ENCODE measurements at places on chromosomes 12 and 14.

GRCh38 chr14:101494826-101495225 lies 66.5 kb upstream of the DIO3 start:
- no peak for DNase-seq

DNA sequence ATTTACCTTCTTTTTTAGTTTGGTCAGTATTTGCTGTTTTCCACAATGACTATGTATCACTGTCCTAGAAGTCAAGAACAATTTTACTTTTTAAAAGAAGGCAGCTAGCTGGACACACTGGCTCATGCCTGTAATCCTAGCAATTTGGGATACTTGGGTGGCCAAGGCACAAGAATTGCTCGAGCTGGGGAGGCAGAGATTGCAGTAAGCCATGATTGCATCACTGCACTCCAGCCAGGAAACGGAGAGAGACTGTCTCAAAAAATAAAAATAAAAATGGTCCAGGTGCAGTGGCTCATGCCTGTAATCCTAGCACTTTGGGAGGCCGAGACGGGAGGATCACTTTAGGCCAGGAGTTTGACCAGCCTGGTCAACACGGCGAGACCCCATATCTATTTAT lies 28.3 kb downstream of the MDM1 start:
- DNase-seq: no peak

- DNase-seq: no peak
Measured at GRCh38 chr12:49550693-49551252, 11.9 kb downstream of the KCNH3 start.

DNA sequence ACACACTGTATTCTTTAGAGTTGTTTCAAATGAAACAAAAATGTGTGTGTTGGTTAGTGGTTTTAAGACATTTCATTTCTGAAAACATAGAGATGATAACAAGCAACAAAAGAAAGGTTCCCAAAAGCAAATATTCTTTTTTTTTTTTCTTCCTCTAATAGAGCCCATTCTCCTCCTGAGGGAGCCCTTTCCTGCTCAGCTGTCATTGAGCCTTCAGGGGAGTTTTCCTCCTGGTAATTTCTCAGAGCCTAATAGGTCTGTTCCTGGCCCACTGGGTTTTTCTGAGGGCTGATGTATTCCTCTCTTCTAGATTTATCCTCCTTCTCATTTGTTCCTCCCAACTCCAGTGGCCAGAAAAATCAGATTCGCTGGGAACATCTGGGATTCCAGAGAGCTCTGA lies 654.5 kb downstream of the NOVA1 start:
- DNase-seq: no peak

DNA sequence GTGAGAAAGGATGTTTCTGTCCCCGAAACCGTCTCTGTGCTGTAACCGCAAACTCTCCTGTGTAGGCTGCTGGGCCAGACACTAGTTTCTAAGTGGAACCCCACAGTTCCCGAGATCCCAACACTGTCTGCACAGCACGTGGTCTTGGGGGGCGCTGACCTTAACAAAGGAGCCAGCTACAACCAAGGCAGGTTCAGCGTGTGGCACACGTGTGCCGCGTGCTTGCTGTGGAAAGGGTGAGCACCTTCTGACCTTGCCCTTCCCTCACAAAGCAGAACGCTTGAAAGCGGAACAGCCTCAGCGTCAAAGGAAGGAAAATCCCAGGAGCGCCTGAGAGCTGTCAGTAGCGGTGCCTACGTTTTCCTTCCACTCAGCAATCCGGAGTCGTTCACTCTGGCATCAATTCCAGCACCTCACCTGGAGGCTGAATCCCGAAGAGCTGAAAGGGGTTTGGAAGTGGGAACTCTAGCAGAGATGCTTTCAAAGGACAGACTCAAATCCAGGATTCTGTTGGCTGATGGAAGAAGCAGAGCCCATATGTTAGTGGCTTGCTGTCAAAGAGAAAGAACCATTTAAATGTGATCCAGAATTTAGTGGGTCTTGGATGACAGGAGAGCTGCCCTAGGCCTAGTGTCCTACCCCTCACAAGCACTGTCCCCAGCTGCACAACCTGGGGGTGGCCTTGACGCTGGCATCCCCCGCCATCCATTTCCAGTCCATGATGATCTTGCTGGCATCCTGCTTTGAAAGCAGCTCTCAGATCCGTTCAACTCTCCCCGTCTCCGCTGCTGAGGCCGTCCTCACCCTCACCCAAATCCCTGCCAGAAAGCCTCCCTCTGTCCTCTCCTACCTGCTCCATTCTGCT lies 27.1 kb downstream of the CCDC92 start:
- DNase-seq: no peak

DNA sequence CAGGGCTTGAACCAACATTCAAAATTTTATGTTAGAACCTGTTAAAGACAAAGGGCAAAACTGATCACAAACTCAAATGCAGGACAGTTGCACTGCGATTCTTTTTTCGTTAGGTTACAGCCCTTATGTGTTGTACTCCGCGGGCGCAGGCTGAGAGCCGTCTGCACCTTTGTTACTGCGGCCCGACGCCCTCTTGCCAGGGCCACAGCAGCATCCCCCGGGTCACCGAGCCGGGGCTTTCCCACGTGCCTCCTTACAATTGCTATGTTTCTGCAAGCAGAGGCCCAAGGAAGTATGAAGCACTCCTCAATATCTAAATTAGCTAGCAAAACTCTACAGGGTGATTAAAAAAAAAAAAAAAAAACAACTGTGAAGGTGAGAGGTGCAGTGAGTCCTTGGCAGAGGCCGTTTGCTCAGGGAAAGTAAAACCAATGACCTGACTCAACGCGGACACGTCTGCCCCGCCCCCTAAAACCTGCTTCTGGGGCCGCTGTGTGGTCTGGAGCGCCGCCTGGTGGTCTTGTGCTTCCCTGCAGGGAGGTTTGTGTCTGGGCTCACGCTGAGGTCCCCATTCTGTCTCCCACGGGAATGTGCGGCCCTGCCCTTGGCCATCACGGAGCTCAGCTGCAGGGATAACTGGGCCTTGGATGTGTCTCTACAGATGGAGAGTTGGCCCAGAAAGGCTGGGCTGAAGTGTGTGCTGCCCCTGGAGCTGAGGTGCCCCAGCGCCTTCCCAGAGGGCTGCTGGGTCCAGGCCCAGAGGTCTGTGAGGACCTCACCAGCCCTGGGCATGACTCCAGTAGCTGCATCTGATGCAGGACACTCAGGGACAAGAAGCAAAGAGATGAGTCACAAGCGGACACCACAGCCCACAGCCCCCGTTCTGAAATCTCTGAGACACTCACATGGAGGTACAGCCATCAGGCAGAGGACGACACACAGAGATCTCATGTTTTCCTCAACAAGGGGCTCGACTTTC lies 418.5 kb downstream of the TMEM121 start:
- no peak for DNase-seq

DNA sequence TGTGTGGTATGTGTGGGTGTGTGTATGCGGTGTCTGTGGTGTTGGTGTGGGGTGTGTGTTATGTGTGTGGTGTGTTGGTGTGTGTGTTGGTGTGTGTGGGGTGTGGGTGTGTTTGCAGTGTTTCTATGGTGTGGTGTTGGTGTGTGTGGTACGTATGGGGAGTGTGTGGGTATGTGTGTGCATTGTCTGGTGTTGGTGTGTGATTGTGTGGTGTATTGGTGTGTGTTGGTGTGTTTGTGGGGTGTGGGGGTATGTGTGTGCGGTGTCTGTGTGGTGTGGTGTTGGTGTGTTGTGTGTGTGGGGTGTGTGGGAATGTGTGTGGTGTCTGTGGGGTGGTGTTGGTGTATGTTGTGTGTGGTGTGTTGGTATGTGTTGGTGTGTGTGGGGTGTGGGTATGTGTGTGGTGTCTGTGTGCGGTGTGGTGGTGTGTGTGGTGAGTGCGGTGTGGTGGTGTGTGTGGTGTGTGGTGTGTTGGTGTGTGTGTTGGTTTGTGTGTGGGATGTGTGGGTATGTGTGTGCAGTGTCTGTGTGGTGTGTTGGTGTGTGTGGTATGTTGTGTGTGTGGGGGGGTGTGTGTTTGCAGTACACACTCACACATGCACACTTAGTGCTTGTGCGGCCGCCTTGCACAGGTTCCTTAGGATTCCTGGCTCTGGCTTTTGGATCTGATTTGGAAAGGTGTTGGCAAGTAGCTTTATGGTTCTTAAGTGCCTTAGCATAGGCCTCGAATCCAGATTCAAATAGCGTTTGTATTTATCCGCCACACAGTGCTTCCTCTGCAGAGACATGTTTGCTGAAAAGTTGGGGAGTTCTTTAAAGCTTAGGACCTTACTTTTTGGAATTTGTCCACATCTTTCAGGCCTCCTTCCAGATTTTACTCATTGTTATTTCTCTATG lies 16.4 kb downstream of the MLXIP start:
- DNase-seq: no peak

GRCh38 chr12:6082613-6083012 lies 41.9 kb downstream of the VWF start:
- no peak for DNase-seq

DNA sequence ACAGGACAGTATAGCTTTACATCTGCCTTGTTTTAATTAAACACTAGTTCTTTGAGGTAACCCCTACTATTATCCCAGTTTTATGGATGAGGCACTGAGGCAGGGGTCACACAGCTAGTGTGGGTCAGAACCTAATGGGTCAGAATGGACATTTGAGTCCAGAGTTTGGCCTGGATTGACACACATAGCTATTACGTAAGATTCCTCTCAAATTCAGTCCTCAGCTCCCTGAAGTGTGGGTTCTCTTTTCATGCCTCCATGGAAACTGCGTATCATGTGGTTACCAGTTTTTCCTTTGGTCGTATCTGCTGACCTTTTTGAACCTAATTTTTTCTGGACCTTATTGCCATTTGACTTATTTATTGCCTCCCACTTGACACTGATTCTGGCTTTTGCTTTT lies 40.4 kb downstream of the PSEN1 start:
- DNase-seq: no peak

DNA sequence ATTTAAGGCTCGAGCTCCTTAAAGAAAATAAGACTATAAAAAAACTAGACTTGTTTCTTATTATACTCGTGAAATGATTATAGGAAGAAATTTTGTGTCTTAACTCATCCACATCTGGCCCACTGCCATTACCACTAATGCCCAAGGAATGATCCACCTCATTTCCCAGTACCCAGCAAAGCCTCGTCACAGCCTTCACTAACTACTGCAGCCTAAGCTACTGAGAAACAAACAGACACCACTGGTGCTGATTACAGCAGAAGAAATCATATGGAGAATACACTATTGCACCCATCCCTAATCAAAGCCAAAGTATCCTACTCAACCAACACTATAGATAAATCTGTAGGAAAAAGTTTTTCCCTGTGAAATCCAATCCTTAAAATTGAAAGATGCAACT lies 205.3 kb upstream of the NAV3 start:
- DNase-seq: no peak

DNA sequence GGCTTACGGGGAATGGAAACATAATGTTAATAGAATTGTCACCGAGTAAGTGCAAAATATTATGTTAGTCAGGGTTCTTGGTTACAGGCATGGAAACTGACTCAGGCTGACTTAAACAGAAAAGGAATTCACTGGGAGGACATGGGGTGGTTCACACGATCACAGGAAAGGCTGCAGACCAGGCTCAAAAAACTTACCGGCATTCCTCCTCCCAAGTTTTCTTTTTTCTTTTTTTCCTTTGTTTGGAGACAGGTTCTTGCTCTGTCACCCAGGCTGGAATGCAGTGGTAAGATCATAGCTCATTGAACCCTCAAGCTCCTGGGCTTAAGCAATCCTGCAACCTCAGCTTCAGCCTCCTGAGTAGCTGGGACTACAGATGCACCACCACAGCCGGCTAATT lies 11.9 kb upstream of the UBE2N start:
- DNase-seq: no peak

- no peak for DNase-seq
Measured at GRCh38 chr12:48988030-48988649, 10.0 kb downstream of the WNT1 start.

- DNase-seq: no peak
Measured at GRCh38 chr12:132432721-132433577, 57.0 kb upstream of the FBRSL1 start.

DNA sequence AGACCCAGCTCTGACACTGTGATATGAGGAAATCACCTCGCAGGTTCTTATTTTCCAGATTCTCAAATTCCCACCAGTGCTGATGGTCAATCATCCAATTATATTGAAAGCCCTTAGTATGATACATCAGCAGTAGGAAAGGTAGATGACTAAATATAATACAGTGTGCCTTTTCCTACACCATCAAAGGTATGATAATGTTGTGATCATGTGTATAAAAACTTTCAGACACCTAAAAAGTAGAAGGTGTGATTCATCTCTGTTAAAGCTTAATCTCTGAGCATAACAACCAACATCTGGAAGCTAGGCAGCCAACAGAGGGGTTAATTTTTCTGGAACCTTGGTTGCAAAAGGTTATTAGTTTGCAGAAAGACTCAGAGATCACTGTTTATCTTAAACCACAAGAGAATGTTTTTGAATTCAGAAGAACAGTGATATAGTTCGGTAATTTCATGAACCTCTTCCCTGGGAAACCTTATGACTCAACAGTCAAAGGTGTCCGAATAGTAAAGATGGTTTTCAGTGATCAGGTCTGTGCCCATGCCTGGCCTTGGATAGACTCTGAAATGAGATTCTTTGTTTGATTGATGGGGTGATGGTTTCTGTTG lies 122.5 kb downstream of the ETV6 start:
- no peak for DNase-seq

DNA sequence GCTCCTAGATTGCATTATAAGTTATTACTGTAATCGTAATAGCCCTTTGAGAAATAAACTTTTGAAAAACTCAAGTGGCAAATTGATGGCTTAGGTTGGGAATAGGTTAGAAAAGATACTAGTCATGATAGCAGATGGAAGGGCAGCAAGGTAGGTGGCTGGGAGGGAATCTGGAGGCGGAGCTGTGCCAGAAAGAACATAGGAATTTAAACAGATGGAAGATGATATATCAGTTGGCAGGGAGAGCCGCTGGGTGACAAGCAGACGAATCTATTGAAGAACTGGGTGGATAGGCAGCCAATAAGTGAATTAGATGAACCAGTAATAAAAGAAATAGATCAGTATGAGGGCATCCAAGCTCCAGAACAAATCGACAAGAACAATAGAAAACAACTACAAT lies 142.1 kb downstream of the CNTN1 start:
- peak; percentile 60 for DNase-seq

DNA sequence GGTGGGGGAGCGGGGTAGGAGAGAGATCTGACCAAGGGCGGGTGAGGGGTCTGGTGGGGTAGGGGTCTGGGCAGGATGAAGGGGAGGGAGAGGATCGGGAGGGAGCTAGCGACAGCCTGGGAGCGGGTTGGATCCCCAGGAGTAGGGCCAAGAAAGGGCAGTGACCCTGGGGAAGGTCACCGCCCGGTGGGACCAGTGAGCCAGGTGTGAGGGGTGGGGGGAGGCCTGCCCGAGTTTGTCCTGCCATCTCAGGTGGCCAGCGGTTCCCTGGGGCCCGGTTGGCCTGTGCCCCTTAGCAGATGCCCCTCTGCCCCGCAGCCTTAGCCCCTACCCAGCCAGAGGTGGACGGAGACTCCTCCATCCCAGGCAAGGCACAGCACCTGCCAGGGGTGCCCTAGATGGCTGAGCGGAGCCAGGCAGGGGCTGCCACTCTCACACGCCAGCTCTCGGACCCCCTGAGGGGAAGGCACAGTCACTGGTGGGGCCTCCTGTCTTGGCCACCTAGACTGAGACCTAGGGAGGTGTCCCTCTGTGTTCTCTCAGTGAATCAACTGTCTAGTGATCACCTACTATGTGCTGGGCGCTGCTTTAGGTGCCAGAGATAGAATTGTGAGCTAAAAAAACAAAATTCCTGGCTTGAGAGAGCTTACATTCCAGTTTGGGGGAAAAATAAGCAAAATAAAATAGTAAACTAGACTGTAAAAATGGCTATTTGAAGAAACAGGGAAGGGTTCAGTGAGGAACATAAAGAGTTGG lies 629 bp upstream of the TTC7B start:
- no peak for DNase-seq

GRCh38 chr14:81268016-81268416 lies 47.3 kb upstream of the GTF2A1 start:
- no peak for DNase-seq

Data from substantia nigra (tissue), 51 donors.